ENCODE measurements at places on chromosomes 7 and 10.

GRCh38 chr10:24952143-24952706, at the start of gene PRTFDC1:
Gene PRTFDC1, minus strand, starts transcription at chr10:24952606. Its CDS starts 31 bp downstream, at chr10:24952575.
- peak; percentile 21 for DNase-seq

- DNase-seq, result peak; percentile 69
Observed at GRCh38 chr7:143258831-143259230, 4.4 kb upstream of the GSTK1 start.

GRCh38 chr7:28774261-28774988, 183.7 kb downstream of the TRIL start:
- no peak for DNase-seq

DNA sequence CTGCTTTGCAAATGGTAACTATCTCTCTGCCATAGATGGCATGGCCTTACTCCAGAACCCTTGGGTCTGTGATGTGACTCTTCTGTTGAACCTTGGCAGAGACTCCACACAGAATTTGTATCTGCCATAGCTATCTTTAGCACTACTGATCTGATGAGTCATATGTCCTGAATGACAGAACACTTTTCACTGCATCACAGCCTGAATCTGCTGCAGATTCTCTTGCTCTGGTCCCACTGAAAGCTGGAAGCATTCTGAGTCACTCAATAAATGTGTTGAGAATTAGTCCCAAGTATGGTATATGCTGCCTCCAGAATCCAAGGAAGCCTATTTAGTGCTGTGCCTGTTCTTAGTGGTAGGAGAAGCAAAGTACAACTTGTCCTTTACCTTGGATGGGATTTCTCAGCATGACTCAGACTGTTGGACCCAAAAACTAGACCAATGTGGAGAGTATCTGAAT, 39.5 kb upstream of the ANKRD1 start:
- no peak for DNase-seq

GRCh38 chr10:78756604-78757343, 312.0 kb upstream of the ZMIZ1 start:
- peak; percentile 9 for DNase-seq

GRCh38 chr7:1290026-1290678, 57.5 kb downstream of the UNCX start:
- peak; percentile 40 for DNase-seq

DNA sequence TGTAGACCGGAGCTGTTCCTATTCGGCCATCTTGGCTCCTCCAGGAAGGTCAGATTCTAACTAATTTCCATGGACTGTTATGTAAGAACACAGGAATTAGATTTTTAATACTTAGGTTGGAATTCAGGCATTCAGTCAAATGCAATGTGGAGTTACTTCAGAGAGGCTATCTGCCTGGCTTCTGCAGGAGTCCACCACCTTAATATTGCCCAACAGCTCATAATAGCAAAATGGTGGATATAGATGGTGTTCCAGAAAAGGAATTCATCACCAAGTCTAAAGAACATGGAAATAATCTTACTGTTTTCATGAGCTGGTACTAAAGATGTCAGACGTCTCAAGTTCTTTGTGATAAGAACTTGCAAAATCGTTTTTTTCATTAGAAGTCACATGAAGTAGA, 39.5 kb downstream of the CRHR2 start:
- DNase-seq, result no peak

- no peak for DNase-seq
Observed at GRCh38 chr7:23072048-23072447, 33.5 kb upstream of the KLHL7 start.

DNA sequence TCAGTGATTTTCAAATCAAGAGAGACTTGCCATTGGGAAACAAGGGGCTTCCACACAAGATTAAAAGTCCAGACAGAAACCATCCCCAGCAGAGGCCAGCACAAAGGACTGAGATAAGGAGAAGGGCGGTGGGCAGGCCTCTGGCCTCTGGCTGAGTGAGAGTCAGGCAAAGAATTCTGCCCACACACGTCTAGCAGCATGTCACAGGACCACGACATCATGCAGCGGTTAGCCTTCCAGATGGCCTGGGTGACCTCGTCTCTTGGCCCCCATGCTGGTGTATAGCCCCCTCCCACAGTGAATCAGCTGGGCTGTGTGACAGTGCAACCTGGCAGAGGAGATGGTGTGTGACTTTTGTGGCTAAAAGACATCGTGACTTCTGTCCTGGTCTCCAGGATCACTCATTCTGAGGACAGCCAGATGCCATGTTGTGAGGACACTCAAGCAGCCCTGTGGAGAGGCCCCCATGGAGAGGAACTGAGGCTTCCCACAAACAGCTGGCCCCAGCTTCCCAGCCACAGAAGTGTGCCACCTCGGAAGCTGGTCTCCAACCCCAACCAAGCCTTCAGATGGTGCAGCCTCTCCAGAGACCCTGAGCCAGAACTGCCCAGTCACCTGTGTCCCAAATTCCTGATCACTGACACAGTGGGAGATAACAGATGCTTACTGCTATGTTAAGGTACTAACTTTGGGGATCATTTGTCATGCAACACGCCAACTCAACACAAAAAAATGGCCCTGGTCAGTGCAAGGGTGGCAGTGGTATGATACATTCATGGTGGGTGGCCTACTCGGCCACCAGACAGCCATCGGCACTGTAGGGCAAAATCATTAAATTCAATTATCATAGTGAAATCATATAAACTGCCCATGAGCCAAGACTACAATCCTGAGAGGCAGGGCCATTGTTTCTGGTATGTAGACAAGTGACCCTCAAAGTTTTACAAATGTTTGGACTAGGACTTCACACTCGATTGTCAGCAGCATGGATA, 73.2 kb downstream of the TNS3 start:
- DNase-seq, result no peak

DNA sequence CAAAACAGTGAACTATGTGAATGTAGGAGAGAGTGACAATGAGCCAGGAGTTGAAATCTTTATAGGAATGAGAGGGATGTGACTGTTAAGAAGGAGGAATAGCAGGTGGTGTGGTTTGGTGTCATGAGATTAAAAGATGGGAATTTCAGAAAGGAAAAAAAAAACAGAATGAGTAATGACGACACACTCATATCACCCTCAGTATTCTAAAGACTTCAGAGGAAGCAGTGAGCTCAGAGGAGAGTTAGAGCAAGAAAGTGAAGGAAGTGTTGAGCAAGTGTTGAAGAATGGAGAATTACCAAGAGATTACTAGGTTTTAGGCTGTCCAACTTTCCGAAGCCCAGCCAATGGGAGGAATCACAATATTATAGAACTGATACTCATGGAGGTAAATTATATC, 220.5 kb upstream of the HGF start:
- DNase-seq, result no peak

All from CD4-positive, alpha-beta T cell treated with Interleukin-2 at 100 ng/mL for 4 hours (primary cell).